Ascending aorta (tissue), 2 donors: ENCODE measurements at places on chromosomes 2 and 18.
A peak's percentile ranks its signal among the peaks of the same experiment; 100 is the strongest.

- DNase-seq: no peak
Observed at GRCh38 chr2:217045700-217046475, 186.0 kb upstream of the TNP1 start.

GRCh38 chr2:33210626-33211025 lies 263.9 kb downstream of the LTBP1 start:
- peak; percentile 89 for DNase-seq

- no peak for DNase-seq
Observed at GRCh38 chr2:67322353-67323001, 74.7 kb upstream of the ETAA1 start.

- DNase-seq: no peak
Observed at GRCh38 chr18:2901423-2901985, 54.7 kb downstream of the EMILIN2 start.

- DNase-seq: no peak
Observed at GRCh38 chr18:45833846-45834245, 8.4 kb downstream of the SIGLEC15 start.

DNA sequence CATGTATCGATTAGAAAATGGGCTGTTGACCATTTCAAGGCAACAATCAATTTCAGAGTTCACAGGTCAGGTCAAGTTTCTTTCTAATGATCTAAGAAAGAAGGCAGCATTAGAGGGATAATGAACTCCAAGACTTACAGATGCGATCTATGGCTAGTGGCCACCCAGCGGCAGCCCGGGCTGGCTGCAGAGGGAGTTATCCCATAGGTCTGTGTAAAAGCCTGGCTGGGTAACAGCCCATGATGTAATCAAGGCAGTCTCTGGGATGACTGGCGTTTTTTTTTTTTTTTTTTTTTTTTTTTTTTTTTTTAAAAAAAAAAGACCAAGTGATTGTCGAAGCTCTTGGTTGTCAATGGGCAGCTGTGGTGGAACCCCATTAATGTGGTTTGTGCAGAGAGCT lies 171.1 kb upstream of the SKOR2 start:
- DNase-seq: no peak

DNA sequence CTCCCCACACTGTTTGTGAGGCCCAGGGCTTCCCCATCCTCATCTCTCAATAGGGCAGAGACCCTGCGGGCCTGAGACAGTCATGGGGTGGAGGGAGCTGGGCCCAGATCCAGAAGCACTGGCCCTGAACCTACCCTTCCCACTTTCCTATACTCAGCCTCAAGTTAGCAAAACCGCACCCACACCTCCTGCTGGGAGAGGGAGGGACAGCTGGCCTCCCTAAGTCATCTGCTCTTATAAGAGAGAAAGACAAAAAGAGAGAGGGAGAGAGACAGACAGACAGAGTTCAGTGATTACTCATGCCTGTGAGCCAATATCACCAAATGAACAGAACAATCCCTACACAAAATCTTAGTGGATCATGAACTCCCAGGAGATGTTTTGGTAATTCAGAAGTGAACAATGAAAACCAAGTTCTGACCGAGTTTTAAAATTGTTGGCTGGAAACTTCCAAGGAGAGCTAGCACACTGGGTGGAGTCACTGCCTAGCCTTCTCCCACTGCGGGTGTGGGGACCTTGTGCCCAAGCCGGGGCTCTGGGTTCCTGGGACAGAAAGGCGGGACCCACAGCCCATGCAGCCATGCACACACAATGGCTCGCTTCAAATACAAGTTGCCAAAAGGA lies 130.5 kb downstream of the PXDN start:
- DNase-seq: no peak

DNA sequence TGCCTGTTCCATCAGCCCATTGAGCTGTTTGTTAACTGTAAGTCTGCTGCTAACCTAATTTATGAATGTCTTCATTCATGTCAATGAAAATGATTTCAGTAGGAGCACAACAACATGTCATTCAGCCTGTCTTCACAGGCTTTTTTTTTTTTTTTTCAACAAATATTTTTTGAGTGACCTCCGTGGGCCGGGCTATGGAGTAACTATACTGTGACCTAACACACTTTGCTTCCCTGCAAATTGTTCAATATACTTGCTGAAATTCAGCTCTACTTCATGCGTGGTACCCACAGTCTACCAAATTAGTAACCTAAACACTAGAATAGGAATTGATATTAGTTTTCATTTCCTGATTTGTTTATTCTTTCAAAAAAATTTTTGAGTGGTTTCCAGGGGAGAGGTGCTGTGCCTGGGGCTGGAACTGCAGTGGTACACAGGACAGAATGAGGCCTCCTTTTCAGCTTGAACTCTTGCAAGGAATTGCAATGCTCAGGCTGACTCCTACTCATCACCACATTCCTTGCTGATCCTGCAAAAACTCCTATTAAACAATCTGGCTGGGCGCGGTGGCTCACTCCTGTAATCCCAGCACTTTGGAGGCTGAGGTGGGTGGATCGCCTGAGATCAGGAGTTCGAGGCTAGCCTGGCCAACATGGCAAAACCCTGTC lies 87.1 kb downstream of the CDH20 start:
- DNase-seq: no peak

- DNase-seq: no peak
Observed at GRCh38 chr2:156455361-156455975, 19.3 kb downstream of the GPD2 start.

DNA sequence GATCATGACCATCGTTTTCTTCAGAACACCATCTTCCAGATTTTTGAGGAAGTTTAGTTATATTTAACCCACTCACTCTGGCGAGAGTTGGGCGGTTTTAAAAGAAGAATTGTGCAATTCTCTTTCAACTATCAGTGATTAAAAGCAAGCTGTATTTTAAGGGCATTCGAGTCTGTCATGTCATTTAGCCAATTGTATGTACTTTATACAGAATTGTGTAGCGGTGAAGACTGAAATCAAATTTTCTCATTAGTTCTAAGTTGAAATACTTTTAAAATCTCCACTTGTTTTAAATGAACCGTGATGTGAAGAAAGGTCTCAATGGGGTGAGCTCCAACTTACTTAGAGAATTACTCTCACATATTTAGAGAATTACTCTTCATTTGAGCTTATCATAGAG lies 214.6 kb upstream of the DTNA start:
- DNase-seq: no peak

DNA sequence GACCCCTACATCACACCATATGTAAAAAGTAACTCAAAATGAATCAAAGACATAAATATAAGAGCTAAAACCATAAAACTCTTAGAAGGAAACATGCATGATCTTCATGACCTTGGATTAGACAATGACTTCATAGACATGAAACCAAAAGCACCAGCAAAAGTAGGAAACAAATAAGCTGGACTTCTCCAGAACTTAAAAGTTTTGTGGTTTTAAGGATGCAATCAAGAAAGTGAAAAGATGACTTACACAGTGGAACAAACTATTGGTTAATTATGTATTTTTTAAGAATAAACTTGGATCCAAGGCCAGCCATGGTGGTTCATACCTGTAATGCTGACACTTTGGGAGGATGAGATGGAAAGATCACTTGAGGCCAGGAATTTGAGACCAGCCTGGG lies 150.2 kb downstream of the GALNT1 start:
- DNase-seq: no peak

DNA sequence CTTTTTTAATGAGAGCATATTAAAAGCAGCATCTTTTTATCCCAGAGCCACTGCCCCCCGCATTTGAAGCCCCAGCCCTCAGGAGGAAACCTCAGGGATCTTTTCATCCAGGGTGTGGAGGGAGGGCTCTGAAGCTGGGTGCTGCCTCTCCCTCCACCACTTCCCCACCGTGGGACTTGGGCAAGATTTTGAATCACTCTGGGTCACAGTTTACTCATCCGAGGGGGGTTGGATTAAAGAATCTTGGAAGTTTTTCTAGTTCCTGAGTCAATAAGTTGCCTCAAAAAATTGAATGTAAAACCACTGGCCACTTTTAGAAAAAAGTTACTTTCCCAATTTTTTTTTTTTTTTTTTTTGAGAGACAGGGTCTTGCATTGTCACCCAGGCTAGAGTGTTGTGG lies 62.0 kb upstream of the ANKRD44 start:
- DNase-seq: no peak

- DNase-seq: no peak
Observed at GRCh38 chr2:190210471-190210870, 109.2 kb downstream of the HIBCH start.

DNA sequence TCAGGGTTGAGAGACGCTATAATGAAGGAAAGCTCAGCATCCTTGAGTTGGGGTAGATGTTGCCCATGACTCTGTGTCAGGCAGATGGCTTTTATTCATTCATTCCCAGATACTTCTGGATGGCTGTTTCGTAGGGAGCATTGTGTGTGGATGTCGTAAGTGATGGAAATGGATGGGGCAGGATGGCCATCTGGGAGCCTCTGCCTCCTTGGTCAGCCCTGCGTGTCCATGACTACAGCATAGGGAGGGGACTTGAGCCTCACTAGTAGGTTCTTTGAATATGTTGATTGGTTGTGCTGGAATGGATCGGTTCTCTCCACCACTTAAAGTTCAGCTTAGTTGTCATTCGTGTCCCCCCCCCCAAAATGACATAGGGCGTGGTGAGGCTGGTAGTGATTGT lies 44.9 kb downstream of the TGOLN2 start:
- DNase-seq: no peak

DNA sequence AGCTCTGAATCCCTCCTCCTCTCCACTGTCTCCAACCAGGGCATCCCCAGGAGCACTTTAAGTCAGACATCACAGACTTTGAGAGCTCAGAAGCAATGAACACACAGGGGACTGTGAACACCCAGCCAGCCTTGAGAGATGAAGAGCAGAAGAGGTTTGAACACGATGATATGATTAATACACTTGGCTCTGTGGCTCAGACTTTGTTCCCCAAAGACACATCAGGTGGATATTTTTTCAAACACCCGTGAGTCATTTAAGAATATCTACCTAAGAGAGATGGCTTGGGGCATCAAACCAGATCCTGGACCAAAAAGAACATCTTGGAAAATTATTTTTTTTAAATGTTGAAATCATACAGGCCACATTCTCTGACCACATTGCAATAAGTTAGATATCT lies 134.9 kb upstream of the OTOS start:
- DNase-seq: no peak

GRCh38 chr18:28406533-28406932 lies 229.6 kb upstream of the CDH2 start:
- DNase-seq: no peak

GRCh38 chr2:89842180-89842908 lies 1150.9 kb downstream of the RPIA start:
- DNase-seq: no peak

- DNase-seq: no peak
Observed at GRCh38 chr2:50126077-50126476, 905.9 kb downstream of the NRXN1 start.

- peak; percentile 49 for DNase-seq
Observed at GRCh38 chr2:238465487-238466242, 38.9 kb downstream of the ASB1 start.

- no peak for DNase-seq
Observed at GRCh38 chr2:38509314-38509946, 93.3 kb downstream of the HNRNPLL start.

GRCh38 chr2:237154082-237154638 lies 68.5 kb downstream of the COPS8 start:
- no peak for DNase-seq

DNA sequence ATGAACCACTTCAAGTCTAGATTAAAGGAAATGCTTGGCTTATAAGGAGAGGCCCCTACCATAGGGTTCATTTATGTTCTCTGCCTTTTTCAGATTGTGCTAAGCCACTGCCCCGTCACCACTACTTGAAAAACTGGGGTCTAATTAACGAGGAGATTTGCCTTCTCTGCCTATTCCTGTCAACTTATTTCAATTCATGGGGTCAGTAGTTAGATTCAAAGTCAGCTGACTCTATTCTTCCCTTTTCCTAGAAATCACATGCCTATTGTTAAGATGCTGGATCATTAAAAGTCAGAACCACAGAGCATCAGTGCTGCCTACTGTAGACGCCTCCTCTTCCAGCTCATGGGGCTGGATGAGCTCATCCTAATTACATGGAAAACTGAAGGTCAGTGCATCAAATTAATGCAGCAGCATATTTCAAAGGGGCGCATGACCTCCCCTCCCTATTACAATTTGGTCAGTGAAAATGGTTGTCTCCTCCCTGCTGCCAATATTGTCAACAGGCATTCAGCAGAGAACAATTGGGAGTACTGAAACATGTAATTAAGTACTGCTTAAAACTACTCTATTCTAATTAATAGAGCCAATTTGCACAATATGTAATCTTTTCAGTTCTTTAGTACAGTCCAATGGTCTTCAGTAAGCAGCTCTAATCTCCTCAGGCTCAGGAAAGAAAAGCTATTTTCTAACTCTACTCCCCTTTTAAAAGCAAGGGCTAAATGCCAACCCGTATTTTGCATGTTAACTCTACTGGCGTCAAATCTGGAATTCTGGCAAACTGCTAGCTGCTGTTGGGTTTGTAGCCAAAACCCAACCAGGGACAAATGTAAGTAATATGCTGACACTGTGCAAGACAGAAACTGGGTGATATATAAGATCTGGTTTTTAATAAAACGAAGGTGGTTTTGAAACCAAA lies 117.4 kb upstream of the ITGB6 start:
- DNase-seq: no peak

- no peak for DNase-seq
Observed at GRCh38 chr2:3516831-3517230, 2.5 kb downstream of the ADI1 start.

DNA sequence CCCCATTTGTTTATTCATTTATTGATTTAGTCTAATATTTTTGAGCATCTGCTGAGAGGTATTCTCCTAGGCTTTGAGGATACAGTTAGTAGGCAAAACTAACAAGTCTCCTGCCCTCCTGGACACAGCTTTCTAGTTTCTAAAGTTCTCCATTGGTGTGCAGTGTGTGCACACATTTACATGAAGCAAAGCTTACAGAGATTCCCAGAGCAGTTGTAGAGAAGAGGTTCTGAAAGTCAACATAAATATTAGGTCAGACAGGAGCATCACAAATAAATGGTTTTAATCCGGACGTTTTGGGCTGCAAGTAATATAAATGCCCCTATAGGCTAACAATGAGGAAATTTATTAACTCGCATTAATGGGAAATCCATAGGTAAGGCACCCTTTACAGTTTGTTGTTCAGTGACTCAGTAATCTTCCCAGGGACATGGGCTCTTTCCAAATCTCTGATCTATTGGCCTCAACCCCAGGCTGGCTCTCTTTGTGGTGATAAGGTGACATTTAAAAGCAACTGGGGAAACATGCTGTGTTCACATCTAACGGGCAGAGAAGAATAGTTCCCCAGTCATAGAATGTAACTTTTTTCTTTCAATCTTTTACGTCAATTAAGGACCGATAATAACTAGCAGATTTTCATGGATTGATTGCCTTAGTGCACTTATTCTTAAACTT lies 407.2 kb downstream of the PTPRM start:
- no peak for DNase-seq

GRCh38 chr18:54392543-54393023 lies 34.9 kb downstream of the C18orf54 start:
- DNase-seq: no peak

- no peak for DNase-seq
Observed at GRCh38 chr2:190412966-190413365, 4.8 kb downstream of the MFSD6 start.
